ENCODE measurements at places on chromosomes 5 and 9.

GRCh38 chr5:172748341-172748843 is 22.6 kb downstream of the DUSP1 start:
- DNase-seq: no peak

DNA sequence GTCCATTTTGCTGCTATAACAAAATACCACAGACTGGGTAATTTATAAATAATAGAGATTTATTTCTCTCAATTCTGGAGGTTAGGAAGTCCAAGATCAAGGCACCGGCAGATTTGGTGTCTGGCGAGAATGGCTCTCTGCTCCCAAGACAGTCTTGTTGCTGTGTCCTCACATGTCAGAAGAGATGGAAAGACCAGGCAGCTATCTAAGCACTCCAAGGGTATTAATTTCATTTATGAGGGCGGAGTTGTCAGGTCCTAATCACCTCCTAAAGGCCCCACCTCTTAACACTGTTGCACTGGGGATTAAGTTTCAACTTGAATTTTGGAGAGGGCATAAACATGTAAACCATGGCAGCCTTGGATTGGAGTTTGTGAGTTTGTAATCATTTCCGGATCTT is 30.3 kb downstream of the ADCY2 start:
- DNase-seq: no peak

- DNase-seq: no peak
These were observed 10.4 kb upstream of the MIER3 start for GRCh38 chr5:56962286-56962685.

DNA sequence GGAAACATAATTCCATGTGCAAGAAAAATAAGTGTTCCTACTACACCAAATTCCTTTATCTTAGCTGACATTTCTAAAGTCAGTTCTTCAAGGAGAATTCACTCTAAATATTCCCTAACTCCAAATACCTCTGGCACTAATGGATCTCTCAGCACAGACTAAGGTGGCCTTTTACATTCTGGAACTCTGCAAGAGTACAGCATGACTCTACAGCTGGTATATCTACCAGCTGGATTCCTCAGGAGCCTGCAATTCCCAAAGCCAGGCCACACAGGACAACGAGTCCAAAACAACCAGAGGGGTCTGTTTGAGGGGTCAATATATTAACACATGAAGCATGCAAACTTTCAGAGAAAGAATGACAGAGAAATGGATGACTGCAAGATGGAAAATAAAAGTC is 27.2 kb downstream of the TMEM245 start:
- no peak for DNase-seq

- DNase-seq: no peak
These were observed 30.0 kb downstream of the TRIM32 start for GRCh38 chr9:116717150-116717549.

DNA sequence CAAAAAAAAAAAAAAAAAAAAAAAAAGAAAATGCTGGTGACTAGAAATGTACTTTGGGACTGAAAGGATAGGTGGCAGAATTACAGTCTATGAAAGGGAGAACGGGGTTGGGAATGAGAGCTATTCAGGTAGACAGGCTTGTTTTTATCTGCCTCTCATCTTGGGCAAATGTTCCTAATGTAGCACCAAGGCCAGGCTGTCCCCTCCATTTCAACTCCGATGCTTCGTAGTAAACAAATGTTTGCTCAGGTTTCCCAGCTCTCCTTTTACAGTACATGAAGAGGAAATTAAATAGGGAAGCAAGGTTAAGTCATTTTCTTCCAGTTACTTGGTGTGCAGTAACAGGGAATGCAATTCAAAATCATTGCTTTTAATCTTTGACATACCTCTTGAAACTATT is 4.4 kb upstream of the BASP1 start:
- DNase-seq: no peak

GRCh38 chr9:134340475-134341160 is 14.4 kb downstream of the RXRA start:
- DNase-seq: no peak

GRCh38 chr5:133916914-133917313 is 51.5 kb downstream of the C5orf15 start:
- DNase-seq: no peak

GRCh38 chr9:122552812-122553211 is at the start of gene OR1N2:
Gene OR1N2 (plus strand): TSS chr9:122553112. CDS start chr9:122553212, 100 bp downstream.
- no peak for DNase-seq

DNA sequence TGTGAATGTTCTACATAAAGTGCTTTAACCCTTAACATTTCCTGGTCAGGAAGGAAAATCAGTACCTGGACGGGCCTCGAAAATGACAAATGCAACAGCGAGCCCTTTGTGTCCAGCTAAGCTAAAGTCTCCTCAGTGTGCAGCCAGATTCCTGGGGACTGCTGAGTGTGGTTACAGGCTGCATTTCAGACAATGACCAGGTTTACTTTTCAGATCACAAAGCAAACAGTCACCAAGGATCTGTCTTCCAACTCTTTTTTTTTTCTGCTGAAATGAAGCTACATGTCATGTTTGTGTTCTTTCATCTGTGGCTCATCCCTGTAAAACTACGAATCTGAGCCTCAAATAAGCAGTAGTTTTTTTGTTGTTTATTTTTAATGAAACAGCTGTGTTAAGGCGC is 20.8 kb downstream of the SLC46A2 start:
- no peak for DNase-seq

- no peak for DNase-seq
These were observed 232.9 kb downstream of the ARRDC3 start for GRCh38 chr5:91150234-91150633.

DNA sequence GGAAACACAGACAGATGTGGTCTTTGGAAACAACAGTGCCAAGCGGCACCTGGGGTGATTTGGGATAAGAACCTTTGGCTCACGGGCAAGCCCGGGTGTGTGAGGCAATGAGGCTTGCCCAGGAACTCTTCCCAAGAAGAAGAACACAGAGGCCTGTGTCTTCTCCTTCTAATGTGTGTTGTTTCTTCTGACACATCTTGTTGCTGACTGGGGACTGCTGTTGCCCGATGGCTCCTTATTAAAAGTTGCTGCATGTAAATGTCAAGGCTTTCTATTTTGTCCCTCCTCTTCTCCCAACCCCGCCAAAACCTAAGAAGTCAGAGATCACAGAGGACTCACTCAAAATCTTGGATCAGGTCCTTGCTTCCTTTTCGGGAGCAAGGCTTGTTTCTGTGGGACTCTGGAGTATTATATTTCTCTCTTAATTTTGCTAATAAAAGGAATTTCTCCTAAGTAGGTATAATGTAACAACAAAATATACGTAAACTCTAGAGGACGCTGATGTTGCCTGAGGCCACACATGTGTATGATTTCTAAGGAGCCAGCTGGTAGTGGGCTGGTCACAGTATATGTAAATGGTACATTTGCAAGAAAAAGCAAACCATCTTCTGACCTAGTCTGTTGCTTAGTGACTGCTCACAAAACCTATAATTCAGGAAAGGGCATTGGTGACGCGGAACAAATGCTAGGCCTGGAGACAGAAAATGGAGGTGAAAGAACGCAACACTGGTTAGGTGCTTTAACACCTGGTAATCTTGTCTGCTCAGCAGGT is 232.5 kb downstream of the GADD45G start:
- no peak for DNase-seq

- DNase-seq: no peak
These were observed 304.2 kb downstream of the ENC1 start for GRCh38 chr5:74336297-74336696.

DNA sequence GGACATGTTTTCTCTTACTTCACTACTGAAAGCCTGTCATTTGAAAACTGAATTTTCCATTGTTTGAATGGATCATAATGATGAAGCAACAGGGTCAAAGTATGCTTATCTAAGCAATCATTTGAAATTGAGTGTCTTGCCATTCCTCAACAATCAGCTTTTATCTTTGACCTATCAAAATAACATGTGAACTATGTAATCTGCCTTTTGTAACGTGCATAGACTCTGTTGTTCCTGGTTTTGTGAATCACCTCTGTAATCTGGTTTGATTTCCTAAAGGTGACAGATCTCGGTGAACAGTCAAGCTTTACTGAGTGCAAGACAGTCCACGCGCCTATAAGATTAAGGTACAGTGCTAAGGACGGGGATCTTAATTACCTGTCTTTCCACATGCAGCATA is 3.3 kb downstream of the MEF2C start:
- DNase-seq: no peak

DNA sequence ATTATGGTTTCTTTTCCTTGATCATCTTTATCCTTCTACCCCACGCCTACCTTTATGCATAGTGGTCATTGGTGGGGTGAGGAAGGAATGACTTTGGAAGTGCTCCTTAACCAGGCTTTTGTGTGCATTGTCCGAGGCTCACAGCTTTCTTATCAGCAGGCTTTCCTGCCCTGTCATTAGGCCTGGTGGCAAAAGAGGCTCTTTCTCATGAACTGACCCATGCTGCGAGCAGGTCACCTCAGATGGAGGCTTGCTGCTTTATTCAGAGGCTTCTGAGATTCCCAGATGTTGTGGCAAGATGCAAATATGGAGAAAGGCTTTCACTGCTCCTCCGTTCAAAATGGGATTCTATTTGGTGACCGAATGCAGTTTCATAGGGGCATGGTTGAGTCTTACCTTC is 57.4 kb upstream of the DMRTA1 start:
- DNase-seq: no peak

DNA sequence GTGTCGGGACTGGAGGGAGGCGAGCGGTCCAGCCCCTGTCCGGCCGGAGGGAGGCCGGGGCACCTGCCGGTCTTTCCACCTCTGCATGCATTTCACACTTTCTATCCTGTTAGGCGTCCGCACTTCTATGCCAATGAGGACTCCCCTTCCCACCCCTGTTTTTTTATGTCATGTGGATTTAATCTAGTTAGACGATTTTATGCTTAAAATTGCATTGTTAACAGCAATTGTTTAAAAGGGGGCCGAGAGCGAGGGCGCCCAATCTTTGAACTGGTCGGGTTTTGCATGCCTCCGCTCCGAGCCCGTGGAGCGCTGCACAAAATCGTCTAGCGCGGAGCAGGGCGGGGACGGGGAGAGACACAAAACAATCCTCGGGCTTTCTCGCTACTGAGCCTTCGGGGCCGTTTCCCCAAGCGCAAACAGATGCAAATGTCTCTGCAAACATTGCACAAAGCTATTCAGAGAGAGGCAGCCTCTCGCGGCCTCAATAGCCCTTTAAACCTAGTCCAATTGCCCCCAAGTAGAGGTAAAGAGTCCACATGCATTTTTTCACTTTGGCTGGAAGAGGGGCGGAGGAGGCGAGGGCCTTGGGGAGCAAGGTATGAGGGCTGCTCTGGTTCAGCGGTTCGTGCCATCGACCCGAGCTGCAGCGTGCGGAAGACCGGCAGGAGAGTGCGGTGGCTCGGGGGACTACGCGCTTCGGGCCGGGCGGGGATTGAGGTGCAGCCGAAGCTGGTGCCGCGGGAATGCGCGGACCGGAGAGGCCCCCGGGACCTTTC is 37.5 kb upstream of the TIFAB start:
- no peak for DNase-seq

DNA sequence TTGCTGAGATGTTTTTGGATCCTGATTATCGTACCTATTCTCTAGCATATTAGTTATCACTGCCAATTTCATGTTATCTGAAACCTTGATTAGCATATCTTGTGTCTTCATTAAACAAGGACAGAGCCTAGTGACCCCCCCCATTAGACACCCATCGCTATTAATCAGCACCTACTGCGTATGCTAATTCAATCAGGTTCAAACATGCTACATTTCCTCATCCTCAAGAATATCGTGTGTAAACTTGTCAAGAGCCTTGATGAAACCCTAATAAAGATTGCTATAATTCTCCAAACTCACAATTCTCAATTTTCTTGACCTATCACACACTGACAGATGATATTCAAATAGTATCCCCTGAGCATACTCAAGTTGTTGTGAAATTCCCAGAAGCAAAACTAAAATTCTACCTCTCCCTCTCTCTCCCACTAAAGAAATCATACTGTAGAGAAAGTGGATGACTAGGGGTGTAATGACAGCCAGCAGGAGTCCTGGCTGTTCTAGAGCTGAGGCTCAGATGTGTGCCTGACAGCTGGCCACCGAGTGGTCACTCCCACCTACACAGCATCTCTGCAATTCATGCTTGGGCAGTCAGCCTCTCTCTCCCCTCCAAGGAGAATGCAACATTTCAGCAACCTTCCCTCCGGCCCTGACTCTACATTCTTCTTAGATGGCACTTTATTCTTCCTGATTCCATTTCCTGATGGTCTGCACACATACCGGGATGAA is 9.2 kb upstream of the ZNF354A start:
- no peak for DNase-seq

DNA sequence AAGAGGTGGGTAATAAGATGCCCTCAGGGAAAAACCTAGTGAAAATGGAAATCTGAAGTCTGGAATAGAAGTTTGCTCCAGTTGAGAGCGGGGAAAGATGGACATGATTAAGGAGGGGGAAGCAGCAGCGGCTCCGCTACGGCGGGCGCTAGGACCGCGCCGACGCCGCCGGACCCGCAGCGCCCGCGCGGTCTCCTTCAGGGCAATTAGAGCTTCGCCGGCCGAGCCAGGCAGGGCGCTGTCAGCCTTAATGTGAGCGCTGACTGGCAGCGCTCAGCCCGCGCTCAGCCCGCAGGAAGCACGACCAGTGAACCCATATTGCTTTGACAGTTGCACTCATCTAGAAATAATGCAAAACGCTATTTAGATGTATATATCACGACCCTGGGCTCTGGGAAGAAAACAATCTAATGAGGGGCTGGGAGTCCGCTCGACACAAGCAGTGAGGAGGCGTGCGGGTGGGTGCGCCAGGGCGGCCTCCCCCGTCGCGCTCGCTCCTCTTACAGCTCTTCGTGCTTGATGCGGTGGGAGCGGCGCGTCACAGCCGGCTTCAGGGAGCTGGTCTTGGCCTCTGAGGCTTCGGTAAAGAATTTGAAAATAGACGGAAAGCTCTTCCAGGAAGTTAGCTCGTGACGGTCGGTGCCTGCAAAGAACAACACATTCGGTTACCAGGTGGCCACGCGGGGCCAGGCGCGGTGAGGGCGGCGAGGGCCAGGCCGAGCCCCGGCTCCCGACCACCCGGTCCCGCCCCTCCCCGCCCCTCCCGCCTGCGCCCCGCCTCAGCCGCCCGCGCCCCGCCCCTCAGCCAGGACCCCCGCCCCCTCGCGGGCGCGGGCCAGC is 37.7 kb downstream of the NR2F1 start:
- no peak for DNase-seq

- DNase-seq: no peak
These were observed 8.4 kb downstream of the FLT4 start for GRCh38 chr5:180640861-180641565.

- peak; percentile 71 for DNase-seq
These were observed 28.1 kb downstream of the NEK6 start for GRCh38 chr9:124285903-124286291.

GRCh38 chr5:130066644-130067043 is 162.4 kb downstream of the CHSY3 start:
- no peak for DNase-seq

DNA sequence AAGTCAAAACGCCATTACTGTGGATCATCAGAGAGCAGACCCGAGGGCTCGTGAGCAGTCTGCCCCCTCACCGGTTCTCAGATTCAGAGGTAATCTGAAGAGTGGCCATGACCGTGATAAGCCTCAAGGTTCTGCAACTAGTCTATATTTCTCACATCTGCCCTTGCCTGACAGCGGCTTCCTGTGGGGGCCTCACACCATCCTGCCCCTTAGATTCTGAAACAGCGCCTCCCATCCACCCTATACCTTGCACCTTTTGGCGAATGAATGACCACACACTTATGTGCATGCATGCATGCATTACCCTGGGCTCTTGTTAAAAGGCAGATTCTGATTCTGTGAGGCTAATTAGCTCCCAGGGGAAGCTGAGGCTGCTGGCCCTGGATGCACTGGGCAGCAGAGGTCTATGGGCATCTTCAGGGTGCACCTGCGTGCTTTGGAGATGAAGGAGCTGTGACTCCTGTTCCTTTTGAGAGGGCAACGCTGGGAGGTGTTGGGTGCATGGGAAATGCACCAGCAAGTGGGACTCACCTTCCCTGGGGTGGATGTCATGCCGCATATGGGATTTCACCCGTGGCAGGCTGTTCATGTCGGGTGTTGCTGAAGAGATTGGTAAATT is 7.8 kb upstream of the GADD45G start:
- DNase-seq: no peak

Measured in amniotic stem cell (primary cell).